ENCODE measurements at places on chromosomes 4 and X. TPM values are rescaled to one million over a fixed set of nuclear protein-coding genes. Genes with fewer than 3 reads are reported as not detected.
A peak's percentile ranks its signal among the peaks of the same experiment; 100 is the strongest.

The LIN54 gene
- 25.4 TPM for total RNA-seq

The IQCM gene
- not detected for total RNA-seq

The TLR6 gene
- total RNA-seq, result 5.1 TPM

The GASK1B gene
- not detected for total RNA-seq

The ARHGEF38 gene
- total RNA-seq, result not detected

DNA sequence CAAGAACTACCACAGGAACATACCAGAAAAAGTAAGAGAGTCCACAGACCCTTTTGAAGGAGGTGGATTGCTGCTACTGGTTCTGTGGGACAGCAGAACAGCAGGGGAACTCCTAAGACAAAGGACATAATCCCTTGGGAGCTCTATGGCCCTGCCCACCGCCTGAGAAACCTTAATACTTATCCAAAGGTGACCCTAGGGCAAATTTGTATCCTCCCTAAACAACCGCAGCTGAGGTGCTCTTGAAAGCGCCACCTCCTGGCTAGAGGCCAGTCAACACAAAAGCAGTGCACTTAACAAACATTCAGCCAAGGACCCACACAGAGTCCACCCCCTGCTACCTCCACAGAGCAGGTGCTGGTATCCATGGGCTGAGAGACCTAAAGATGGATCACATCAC lies 136.8 kb downstream of the ADAM29 start:
- no peak for DNase-seq

- no peak for DNase-seq
Observed at GRCh38 chrX:23062359-23062758, 62.6 kb downstream of the DDX53 start.

DNA sequence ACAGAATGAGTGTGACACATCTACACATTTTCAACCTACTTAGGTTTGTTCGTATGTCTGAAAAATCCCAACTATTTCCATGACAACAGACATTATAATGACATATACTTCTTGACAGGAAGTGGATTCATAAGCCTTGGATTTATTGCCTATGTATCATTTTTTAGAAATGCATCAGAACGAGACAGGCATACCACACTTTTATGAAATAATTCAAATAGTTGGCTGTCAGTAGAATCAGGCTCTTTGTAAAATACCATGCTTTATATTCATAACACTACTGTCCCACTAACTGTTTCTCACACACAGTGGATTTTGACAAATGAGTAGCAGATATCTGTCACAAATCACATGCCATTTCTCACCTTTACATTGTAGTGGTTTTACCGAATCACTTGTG lies 173.2 kb downstream of the BEND2 start:
- no peak for DNase-seq

DNA sequence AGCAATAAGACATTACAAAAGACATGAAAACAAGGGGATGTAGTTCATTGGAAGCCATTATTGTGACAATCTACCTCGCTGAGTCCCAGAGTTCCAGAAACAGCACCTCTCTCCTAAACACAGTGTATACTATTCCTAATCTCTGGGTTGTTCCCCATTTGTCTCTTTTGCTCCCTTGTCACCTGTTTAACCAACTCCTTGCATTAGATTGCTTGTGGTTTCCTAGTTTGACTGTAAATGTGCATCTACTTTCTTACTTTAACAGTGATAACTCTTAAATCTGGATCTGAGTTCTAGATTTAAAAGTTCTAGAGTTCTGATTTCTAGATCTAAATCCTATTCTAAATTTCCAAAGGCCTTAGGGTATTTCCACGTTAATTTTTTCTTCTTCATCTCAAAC lies 71.6 kb upstream of the TET2 start:
- DNase-seq, result no peak

GRCh38 chr4:44446801-44447562 lies 1.6 kb downstream of the KCTD8 start:
- DNase-seq, result no peak

- DNase-seq, result no peak
Observed at GRCh38 chr4:128796934-128797333, 12.6 kb upstream of the JADE1 start.

GRCh38 chrX:85140964-85141363 lies 102.6 kb downstream of the SATL1 start:
- no peak for DNase-seq

DNA sequence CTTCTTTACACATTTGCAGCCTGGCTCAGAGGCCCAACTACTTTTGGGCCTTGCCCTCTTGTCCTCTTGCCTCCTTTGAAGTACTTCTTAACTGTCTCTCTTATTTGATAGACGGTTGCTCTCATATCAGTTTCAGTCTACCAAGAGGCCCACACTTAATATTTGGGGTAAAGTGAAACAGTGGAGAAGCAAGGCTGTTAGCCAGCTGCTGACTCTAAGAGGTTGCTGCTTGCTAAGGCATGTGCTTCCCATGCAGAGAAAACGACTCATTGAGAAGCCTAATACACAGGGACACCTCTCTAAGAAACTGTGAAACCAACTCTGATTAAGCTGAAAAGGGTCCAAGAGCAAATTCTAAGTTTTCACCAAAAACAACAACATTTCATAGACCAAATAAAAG lies 94.6 kb downstream of the PPP3CA start:
- DNase-seq, result no peak

DNA sequence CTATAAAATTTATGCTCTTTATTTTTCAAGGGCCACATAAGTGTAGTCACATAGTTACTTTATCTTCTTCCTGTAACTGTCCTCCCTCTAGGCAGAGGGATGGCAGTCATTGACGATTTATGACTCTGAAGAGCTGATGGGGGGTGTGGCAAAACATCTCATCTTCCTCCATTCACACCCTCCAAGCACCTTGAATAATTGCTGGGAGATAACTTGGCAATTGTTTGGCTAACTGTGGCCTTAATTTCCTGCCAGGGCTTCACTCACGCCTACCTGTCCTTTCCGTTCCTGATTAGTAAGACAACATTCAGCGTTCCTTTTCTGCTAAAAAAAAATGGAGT lies 329.2 kb downstream of the ARHGAP10 start:
- no peak for DNase-seq

DNA sequence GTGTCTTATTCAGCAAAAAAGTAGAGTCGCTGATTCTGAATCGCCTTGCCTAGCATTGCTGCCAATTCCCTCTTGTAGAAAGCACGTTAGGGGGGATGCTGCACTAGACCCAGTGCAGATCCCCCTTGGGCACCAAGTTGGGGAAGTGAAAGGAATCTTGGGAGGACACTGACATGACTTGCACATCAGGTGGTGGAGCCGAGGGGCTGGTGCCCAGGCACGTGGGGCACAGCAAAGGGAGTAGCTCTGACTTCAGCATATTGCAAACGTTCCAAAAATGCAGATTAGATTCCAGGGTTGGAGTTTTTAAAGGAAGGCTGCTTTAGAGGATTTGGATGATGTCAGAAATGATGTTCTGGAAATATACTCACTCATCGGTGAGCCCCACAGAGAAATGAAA lies 47.4 kb upstream of the GPM6B start:
- no peak for DNase-seq

DNA sequence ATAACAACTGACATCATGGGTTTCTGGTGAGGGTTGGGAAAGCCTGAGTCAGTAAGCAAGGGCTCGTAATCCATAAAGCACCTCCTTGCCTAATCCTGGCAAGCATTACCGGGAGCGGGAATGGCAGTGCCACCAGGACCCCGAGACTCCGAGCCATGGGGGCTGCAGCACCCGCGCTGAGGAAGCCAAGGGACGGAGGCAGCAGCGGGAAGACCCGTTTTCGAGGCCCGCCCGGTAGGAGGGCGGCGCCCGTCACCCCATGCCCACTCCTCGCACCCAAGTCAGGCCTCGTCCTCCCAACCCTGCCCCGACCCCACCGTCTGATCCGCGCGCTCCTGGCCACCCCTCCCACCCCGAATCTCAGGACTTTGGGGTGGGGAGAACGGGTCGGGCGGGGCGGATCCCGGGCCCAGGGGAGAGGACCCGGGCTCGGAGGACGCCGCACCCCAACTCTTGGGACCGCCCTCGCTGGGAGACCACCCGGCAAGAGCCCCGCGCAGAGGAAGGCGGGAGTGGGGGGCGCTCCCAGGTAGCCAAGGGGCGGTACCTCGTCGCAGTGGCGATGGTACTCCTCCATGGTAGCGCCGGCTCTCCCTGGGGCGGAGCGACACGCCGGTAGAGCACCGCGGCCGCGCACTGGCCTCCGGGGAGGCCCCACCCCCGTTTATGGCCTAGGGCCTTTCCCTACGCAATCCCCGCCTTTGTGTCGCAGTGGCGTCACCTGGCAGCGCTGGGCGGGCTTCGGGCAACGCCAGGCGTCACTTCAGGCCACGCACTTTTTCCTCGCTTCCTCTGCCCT lies at the start of gene DYNLT3:
DYNLT3 (minus strand) TSS at position 638 of the 799 bp plus-strand sequence; CDS start at position 577, 61 bp downstream.
- peak; percentile 67 for DNase-seq
